ENCODE measurements at places on chromosomes 11 and 22. TPM values are rescaled to one million over a fixed set of nuclear protein-coding genes. Genes with fewer than 3 reads are reported as not detected.

Gene OR8D4
- under 0.01 TPM for total RNA-seq

Gene MPZL2
- 82.5 TPM for total RNA-seq

Gene ALKBH3
- total RNA-seq = 41.2 TPM

Gene OR10A4
- not detected for total RNA-seq

Gene SLC1A2
- not detected for total RNA-seq

Gene RAB38
- 5.8 TPM for total RNA-seq
